ENCODE measurements at places on chromosomes 12 and 14.

GRCh38 chr12:6199531-6200255 lies 507 bp upstream of the CD9 start:
- DNase-seq: no peak

- no peak for DNase-seq
Measured at GRCh38 chr12:12812174-12812573, 972 bp upstream of the DDX47 start.

GRCh38 chr12:38934686-38935085 lies 29.3 kb upstream of the CPNE8 start:
- DNase-seq: no peak

GRCh38 chr12:132851465-132851864 lies 22.8 kb upstream of the GOLGA3 start:
- no peak for DNase-seq

DNA sequence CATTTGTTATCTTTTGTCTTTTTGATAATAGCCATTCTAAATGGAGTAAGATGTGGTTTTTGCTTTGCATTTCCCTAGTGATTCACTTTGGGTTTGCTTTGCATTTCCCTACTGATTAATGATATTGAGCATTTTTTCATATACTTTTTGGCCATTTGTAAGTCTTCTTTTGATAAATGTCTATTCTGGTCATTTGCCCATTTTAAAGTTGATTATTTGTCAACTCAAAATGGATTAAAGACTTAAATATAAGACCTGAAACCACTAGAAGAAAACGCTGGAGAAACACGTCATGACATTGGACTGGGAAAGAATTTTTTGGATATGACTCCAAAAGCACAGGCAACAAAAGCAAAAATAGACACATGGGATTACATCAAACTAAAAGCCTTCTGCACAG lies 148.0 kb downstream of the APAF1 start:
- no peak for DNase-seq

DNA sequence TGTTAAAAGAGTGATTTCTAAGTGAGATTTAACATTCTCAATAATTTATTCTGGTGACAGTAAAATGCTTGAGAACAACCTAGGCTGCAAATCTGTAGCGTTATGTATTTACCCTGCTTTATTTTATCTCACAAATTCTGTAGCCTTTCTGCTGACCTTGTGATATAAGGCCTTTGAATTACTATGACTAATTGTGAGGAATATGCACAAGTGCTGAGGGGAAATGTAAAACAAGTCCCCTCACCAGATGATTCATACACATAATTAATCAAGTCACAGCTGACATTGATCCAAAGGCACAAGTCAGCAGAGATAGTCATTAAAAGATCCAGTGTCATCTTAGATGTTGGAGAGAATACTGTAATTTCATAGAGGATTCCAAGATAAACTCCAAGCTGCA lies 992.7 kb upstream of the USP15 start:
- no peak for DNase-seq

GRCh38 chr14:52013984-52014600 lies 24.7 kb downstream of the RTRAF start:
- DNase-seq: peak; percentile 48

- no peak for DNase-seq
Measured at GRCh38 chr12:4139191-4139590, 134.4 kb upstream of the CCND2 start.

GRCh38 chr14:51419685-51420084 lies 179.6 kb downstream of the TMX1 start:
- no peak for DNase-seq

DNA sequence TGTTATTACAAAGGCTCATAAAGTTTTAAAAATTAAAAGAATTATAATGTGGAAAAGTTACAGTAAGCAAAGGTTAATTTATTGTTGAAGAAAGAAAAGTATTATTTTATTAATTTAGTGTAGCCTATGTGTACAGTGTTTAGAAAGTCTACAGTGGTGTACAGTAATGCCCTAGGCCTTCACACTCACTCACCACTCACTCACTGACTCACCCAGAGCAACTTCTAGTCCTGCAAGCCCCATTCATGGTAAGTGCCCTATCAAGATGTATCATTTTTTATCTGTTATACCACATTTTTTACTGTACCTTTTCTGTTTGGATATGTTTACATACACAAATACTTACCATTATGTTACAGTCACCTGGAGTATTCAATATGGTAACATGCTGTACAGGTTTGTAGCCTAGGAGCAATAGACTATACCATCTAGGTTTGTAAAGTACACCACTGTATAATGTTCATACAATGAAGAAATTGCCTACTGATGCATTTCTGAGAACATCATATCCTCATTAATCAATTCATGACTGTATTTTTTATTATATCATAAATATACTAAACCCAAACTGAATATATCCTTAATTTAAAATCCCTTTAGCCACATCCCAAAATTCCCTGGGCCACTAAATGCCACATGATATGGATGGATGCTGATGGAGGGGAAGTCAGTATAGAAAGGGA lies 43.6 kb upstream of the NID2 start:
- DNase-seq: no peak

DNA sequence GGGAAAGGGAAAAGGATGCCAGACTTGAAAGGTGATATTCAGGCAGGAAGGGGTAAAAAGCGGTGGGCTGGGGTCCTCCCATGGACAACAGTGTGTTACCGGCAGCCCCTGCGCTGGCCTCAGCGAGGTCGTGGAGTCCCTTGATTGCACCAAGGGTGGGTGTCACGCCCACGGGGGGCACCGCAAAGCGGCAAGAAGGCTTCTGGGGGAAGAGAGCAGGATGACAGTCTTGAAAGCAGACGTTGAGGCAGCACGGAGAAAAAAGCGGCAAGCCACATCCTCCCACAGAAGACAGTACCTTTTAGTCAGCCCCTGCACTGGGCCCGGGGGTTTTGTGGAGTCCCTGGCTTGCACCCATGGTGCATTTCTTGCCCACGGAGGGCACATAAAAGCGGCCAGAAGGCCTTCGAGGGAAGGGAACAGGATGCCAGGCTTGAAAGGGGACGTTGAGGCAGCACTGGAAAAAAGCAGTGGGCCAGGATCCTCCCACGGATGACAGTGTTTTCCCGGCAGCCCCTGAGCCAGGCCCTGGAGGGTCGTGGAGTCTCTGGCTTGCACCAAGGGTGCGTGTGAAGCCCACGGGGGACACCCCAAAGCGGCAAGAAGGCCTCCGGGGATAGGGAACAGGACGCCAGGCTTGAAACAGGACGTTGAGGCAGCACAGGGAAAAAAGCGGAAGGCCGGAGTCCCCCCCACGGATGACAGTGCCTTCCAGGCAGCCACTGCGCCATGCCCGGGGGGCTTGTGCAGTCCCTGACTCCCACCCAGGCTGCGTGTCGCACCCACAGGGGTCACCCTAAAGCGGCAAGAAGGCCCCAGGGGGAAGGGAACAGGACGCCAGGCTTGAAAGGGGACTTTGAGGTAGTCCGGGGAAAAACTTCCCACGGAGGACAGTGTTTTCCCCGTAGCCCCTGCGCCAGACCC lies 162.2 kb upstream of the ALG10B start:
- DNase-seq: no peak

- no peak for DNase-seq
Measured at GRCh38 chr12:6369916-6370575, 5.3 kb downstream of the SCNN1A start.

- DNase-seq: no peak
Measured at GRCh38 chr14:33404054-33404453, 465.4 kb downstream of the NPAS3 start.

DNA sequence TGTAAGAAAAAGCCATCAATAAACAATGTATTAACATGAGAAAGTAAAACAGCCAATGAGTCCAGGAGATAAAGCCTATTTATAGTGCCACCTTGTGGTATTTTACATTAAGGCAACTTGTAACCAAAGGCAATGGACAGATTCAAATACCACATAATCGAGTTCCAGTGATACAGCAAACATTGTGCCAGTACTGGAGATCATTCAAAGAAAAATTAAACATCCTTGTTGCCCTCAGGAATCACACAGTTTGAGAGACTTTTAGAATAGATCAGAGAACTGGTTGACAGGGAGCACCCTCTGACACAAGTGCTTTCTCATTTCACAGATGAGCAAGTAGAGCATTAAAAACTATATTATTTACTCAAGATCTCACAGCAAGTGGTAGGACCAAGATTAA lies 98.1 kb downstream of the DDHD1 start:
- DNase-seq: no peak

DNA sequence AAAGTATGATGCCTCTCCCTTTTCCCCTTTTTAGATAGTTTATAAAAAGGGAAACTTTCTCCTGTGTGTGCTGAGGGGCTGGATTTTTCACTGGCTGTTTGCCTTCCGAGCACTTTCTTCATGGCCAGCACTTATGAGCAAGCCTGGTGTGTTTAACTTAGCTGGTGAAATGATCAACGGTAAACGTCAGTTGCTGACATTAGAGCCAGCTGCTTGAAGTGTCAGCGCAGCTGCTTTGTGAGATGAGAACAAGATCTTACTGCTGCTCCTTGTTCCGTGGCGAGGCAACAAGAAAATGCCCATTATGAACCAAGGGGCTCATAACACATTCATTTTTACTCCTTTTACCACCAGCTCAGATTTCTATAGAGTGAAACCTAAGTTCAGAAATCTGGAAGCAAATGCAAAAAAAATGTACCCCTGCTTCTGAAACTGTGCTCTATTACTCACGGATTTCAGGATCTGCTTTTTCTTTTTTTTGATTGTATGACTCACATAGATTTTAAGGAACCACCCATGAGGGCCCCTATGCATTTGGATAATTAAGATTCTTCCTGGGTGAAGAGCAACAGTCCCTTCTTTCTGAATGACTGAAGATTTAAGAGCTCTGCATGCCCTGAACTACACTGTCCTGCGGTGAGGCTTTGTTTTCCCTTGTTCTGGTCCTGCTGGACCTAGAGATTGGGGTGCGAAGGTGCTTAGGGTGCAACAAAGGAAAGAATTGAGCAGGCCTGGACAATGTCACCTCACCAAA lies 74.3 kb upstream of the CPM start:
- no peak for DNase-seq

DNA sequence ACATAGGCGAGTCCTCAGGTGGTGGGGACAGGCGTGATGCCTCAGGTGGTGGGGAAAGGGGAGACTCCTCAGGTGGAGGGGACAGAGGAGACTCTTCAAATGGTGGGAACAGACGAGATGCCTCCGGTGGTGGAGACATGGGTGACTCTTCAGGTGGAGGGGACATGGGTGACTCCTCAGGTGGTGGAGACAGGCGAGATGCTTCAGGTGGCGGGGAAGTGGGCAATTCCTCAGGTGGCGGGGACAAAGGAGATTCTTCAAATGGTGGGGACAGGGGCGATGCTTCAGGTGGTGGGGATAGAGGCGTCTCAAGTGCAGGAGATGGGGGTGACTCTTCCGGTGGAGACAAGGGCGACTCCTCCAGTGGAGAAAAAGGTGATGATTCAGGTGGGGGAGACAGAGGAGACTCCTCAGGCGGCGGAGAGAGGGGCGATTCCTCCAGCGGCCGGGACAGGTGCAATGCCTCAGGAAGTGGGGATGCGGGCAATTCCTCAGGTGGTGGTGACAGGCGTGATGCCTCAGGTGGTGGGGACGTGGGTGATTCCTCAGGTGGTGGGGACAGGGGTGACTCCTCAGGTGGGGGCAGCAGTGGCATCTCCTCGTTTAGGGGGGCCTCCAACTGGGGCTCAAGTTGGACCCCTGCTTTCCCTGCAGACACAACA lies 8.7 kb downstream of the KMT2D start:
- no peak for DNase-seq

- no peak for DNase-seq
Measured at GRCh38 chr12:77392467-77393088, 327.2 kb upstream of the E2F7 start.

DNA sequence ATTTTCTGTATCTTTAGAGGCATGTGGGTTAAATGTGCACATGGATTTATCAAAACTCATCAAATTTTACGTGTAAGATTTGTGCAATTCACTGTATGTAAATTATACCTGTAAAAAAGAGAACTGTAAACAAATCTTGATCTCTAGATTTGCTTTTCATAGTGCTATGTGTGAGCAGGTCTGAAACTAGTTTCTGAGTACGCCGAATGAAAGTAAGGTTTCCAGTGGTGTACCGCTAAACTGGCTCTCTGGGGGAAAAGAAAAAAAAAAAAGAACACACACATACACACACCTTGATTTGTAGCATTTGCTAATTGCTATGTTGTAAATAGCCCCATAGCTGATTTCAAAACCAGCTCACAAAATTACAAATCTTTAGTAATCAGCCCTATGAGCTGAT lies 8.6 kb upstream of the SLC41A2 start:
- no peak for DNase-seq

- no peak for DNase-seq
Measured at GRCh38 chr12:25248137-25248536, 2.6 kb downstream of the KRAS start.

- no peak for DNase-seq
Measured at GRCh38 chr12:16506394-16506793, 99.6 kb downstream of the LMO3 start.

GRCh38 chr12:48197549-48197970 lies 5.5 kb downstream of the OR10AD1 start:
- DNase-seq: no peak

DNA sequence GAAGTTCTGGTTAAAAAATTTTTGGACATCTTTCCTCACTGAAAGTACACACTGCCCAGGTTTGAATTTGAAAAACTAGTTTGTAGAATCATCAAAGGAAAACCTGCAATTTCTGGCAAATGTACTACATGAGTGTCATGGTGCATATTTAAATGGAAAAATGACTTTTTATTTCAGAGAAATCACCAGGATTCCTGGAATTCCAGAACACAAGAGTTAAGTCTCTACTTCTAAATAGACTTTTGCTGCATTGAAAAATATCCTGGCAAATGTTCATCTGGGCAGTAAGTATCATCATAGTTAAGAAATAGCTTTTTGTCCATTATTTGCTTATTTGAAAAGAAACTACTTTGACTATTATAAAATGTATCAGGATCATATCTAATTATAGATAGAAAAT lies 275.1 kb downstream of the PRKD1 start:
- DNase-seq: no peak

- no peak for DNase-seq
Measured at GRCh38 chr14:96792003-96792402, 5.2 kb upstream of the VRK1 start.

- no peak for DNase-seq
Measured at GRCh38 chr14:81382517-81383225, 17.5 kb downstream of the STON2 start.

- peak; percentile 25 for DNase-seq
Measured at GRCh38 chr12:130832561-130833209, 6.4 kb downstream of the STX2 start.

DNA sequence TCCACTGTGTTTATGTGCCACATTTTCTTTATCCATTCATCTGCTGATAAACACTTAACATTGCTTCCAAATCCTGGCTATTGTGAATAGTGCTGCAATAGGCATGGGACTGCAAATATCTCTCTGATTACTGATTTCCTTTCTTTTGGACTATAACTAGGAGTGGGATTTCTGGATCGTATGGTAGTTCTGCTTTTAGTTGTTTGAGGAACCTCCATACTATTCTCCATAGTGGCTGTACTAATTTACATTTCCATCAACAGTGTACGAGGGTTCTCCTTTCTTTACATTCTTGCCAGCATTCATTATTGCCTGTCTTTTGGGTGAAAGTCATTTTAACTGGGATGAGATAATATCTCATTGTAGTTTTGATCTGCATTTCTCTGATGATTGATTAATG lies 47.6 kb downstream of the TAOK3 start:
- DNase-seq: no peak
